ENCODE measurements at places on chromosomes 6 and 20.

GRCh38 chr6:12635813-12636212 lies 80.8 kb upstream of the PHACTR1 start:
- no peak for DNase-seq

DNA sequence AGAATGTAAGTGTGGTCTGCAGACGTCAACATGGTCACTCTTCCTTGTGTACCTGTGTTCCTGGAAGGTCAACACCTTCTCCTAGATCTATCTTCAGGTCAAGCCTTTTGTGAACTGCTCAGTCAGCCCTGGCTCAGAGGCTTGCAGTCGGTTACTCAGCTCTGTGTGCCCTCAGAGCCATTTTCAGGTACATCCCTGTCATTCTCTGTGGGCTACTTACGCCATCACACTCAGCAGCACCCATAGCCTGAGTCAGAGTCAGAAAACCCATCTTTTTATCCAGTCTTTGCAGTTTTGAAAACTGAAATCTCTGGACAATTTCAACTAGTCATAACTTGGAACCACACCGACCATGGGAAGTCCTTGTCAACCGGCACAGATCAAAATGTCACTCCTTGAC lies 35.3 kb downstream of the TGM3 start:
- no peak for DNase-seq

DNA sequence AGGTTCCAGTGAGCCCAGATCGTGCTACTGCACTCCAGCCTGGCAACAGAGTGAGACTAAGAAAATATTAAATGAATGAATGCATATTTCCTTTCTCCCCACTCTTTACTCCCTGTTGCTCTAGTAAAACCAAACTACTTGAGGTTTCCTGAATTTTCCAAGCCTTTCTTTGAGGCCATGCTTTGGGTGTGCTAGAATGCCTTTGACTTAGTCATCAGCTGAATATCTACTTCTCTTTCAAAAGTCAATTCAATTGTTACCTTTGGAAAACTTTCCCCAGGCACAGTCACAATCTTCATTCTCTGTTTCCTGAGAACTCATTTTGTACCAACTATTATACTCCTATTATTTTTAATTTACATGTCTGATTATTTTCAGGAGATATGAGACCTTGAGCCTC lies 27.5 kb upstream of the CEP85L start:
- DNase-seq = no peak

DNA sequence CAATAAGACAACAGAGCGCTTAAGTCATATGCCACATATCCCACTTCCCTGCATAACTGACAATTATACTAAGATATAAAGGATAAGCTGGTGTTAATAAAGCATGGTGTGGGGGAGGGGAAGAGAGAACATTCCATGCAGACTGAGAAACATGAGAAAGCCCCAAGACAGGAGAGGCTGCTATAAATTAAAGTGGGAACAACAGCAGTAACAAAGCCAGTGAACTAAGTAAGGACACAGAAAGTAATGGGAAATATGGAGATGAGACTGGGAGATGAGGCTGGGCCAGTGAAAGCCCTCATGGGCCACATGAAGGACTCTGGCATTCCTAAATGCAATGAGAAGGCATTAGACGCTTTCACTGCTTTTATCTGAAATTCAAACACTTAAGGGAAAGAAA lies 41.3 kb downstream of the SESN1 start:
- DNase-seq = no peak

GRCh38 chr6:153170511-153170910 lies 39.4 kb upstream of the RGS17 start:
- peak; percentile 73 for DNase-seq

GRCh38 chr6:140590641-140591040 lies 1216.2 kb upstream of the CITED2 start:
- DNase-seq = no peak

DNA sequence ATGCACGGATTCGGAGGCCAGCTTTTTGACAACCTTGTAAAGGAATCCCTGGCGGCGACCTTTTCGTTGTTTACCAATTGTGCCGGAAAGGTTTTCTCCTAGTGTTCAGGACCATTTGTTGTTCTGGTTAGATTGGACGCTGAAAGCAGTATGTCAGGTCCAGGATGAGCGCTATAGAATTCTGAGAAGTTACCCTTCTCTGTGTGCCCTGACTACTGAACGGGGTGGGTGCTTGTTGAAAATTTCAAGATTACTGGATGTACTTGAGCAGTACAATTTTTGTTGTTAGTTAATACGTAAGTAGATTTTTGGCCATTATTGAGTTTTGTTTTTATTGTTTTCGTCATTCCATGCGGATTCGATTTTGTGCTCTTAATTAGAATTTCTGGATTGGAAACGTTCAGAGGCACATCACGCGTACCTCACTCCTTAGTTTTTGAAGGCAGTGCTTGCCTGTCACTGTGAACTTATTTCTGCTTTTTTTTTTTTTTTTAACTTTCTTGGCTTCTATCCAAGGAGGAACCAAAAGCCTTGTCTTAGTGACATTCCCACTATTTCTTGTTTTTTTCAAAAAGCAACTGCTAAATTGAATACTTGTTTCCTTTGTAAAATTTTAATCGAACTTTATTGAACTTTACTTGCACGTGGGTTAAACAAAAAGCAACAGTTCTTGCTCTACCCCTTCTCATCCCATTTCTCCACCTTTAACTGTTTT lies 898 bp downstream of the XRN2 start:
- DNase-seq = no peak

DNA sequence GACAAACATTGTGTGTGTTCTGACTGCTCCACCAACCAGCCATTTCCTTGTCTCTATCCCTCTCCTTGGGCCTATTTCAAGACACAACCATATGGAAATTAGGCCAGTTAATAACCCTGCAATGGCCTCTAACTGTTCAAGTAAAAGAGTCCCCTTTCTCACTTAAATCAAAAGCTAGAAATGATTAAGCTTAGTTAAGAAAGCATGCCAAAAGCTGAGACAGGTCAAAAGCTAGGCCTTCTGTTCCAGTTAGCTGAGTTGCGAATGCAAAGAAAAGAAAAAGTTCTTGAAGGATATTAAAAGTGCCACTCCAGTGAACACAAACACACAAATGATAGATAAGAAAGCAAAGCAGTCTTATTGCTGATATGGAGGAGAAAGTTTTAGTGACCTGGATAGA lies 22.5 kb downstream of the SERINC1 start:
- no peak for DNase-seq

DNA sequence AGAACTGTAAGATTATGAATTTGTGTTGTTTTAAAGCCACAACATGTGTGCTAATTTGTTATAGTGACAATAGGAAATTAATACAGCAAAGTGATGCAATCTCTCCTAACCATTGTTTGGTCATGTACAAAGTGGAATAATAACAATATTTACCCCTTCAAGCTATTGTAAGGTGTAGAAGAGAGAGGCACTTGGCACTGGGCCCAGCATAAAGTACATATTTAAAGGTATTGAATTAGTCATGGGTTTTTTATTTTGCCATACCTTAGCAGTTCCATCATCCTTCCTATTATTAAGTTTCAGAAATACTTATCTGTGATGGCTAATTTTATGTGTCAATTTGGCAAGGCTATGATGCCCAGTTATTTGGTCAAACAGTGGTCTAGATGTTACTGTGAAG lies 322.4 kb upstream of the TSHZ2 start:
- no peak for DNase-seq

- DNase-seq = no peak
These were observed 6.0 kb downstream of the ARMC12 start for GRCh38 chr6:35742842-35743241.

All from A549 (cell line).